ENCODE measurements at places on chromosomes 11 and 22. TPM values are rescaled to one million over a fixed set of nuclear protein-coding genes. Genes with fewer than 3 reads are reported as not detected.

The SNRPD3 gene
- polyA plus RNA-seq: 218 TPM

The IRAG1 gene
- 13.4 TPM for polyA plus RNA-seq

The SLC5A1 gene
- polyA plus RNA-seq: 0.52 TPM

The SYT8 gene
- polyA plus RNA-seq: 0.24 TPM

The MAJIN gene
- polyA plus RNA-seq: 1.3 TPM

The RNH1 gene
- 110 TPM for polyA plus RNA-seq

The RAB38 gene
- polyA plus RNA-seq: 21.9 TPM

DNA sequence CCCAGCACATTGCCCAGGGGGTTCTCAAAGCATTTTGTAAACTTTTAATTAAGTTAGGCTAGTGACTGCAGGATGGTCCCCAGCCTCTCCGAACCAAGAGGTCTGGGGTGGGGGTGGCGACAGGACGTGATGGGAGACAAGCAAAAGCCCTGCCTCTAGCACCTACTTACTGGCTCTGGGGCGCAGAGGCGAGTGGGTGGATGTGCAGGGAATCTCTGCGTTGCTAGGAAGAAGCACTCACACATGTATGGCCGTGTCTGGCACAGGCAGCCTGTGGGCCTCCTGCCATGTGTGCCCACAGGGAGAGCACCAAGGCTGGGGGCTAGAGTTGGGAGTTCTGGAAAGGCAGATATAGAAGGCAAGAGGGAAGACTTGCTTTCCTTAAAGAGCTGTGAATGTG, 6.3 kb downstream of the OPCML start:
- no peak for DNase-seq

DNA sequence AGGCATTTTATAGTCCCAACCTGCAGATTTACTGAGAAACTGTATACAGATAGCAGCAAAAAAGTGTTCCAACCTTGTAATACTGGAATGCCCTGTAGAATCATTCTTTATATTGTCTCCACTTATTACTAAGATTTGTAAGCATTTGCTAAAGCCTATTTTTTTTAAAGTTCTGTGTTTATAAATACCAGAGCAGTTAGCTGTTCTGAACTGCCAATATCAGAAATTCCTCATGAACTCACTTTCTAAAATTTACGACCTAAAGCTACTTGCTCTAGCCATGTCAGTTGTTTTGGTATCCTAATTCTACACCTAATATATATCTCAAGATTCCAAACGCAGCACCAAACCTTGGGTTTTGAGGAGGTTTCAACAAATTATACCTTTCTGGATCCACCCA, 103.2 kb downstream of the C11orf65 start:
- DNase-seq: no peak

- no peak for DNase-seq
These were observed 114.5 kb downstream of the KIRREL3 start for GRCh38 chr11:126886085-126886484.

DNA sequence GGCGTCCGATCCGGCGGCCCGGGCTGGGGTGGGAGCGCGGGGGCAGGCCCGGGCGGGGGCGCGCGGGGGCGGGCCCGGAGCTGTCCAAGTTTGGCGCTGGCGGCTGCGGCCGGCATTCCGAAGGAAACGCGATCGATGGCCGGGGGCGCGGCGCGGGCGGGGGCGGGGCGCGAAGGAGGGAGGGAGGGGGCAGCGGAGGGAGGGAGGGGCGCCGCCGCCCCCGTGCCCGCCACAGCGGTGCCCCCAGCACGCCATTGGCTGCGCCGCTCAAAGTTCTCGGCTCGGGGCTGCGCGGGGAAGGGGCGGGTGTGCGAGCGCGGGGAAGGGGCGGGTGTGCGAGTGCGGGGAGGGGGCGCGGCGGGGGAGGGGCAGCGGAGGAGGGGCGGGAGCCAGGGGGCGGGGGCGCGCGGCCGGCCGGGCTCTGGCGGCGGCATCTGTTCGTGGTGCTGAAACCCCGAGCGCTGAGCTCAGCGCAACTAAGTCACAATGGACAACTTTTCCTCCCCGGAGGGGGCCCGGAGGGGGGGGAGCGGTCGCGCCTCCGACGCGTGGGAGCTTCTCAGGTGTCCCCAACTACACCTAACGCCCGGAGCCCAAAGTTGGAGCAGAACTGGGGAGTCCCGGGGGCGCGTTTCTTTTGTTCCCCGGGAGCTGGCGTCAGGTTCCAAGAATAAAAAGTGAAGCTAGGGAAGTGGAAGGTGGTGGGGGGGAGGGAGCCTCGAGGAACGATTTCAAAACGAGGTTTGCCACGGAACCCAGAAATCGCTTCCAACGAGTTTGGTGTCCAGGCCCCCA, 2.2 kb downstream of the PHF21B start:
- DNase-seq: no peak

DNA sequence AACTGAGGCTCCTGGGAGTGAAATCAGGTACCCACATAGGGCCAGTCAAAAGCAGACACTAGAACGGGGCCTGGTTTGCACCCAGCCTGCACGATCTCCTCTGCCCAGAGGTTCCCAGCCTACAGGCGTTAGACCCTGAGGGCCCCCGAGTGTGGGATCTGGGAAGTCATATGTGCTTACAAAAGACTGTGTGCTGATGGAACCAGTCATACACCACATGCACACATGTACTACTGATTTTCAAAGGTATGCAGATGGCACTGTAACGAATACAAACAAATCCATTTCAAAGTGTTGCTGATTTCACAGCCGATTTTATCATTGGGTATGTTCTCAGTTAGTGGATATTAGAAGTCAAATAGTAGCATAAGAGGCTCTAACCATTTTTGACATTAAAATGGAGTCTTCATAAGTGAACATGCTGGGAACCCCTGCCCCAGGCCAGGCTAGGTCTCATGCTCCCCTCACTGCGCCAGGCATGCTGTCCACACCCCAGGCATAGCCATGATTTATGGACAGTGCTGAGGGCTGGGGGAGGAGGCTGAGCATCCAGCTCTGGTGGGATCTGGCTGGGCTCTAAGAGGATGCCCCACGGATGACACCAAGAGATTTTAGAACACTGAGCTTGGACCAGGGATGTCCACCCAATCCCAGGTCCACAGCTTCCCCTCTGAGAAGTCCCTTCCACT, 38.6 kb upstream of the LRRC32 start:
- DNase-seq: no peak

DNA sequence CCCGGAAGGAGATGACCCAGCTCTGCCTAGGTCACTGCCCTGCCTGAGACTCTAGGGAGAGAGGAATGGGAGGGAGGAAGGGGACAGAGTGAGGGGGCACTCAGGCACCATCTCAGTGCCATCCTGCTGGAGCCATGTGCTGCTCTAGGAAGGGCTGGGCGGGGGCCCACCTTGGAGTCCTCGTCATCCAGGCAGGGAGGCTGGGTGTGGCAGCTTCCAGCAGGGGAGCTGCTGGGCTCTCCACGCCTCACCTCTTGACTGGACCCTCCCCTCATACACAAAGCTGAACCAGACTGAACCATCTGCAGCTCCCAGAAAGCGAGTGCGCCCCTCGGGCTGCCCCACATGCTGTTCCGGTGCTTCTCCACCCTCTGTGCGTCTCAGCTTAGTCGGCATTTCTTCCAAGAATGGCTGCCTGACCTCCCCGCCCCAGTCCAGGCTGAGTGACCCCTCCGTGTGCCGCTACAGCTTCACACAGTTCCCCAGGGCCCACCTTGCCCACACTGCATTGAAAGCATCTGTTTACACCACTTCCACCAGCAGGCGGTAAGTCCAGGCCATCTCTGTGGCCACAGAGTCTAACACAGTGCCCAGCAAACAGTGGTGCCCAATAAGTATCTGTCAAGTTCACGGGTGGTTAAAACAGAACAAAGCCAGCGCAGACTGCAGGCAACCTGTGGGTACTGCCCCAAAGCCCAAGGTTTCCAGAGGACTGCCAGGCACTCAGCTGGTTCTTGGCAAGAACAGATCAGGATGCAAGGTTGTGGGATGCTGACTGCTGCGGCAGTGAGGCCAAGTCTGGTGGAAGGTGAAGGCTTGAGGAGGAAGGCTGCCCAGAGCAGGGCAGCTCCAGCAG, 9.4 kb upstream of the TRIM29 start:
- DNase-seq: no peak

DNA sequence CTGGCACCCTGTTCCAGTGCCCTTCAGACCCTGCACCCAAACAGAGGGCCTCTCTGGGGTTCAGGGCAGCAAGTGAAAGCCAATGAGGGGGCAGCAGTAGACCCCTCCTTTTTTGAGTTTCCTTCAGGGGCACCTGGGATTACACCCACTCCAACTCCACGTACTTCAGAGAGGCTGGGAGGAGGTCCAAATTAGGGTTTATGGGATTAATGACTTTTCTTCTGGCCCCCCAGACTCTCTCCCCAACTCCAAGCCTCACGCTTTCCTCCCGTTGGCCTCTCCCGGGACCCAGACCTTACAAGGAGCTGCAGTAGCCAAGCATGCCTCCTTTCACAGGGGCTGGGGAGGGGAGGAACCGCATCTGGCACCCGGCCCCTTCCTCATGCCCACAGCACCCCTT, 101.7 kb downstream of the NECTIN1 start:
- no peak for DNase-seq

GRCh38 chr11:77211594-77212251, 83.7 kb downstream of the MYO7A start:
- DNase-seq: no peak

DNA sequence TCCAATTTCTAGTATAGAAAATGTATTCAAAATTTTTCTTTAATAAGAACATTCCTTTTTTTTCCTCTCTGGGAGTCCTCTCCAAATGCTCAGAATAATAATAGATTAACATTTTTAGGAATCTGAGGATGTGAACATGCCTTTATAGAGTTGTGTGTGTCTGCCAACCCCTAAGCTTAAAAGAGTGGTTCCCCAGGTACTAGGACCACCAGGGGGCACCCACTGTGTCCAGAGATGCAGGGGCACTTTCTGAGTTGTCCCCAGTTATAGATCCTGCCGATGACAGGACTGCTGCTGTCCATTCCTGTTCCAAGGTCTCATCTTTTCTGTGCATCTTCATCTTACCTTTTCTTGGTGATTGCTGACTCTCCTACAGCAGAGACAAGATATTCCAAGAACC, 27.0 kb upstream of the MICAL2 start:
- no peak for DNase-seq

DNA sequence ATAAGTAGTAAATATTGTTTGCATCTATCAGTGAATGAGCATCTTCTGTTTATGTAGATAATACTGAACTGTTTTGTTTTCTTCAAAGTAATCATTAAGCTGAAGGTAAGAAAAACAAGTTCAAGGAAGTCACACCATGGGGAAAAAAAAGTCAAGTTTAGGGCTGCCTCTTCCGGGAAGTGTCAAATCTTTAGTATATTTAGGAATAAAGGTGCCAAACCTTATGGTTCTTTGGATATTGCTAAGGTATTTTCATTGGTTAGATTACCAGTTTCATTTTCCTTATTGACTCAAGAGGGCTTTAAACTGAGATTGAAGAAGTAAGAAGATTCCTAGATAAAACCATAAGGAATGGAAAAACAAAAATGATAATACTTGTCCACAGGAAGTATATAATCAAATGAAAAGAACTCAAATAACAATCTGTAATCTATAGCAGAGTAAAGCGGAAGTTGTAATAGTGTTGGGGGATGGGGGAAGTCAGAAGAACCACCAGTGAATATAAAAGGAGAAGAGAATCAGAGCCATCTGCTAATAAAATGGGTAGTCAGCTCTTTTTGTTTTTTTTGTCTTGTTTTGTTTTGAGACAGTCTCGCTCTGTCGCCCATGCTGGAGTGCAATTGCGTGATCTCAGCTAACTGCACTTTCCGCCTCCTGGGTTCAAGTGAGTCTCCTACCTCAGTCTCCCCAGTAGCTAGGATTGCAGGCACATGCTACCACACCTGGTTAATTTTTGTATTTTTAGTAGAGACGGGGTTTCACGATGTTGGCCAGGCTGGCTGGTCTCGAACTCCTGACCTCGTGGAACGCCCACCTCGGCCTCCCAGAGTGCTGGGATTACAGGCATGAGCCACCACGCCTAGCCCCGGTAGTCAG, 2.3 kb downstream of the ATM start:
- no peak for DNase-seq

DNA sequence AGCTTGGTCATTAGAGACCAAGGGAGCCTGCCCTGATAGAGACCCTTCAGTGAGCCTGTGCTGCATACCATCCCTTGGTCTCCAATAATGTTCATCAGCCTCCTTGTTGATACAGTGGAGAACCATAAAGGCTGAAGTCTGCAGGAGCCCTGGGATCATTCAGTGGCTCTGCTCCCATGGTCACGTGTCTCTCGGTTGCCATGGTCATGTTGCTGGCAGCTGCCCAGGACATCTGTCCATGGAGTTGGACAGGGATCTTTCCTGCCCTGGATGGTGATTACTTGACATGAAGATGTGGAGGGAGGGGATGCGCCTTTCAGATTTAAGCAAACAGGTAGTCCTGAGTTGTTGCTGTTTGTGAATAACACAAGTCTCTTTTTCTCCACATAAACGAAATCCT, 38.2 kb downstream of the CYB5R2 start:
- no peak for DNase-seq

- no peak for DNase-seq
These were observed 24.7 kb upstream of the NAP1L4 start for GRCh38 chr11:3016861-3017260.

DNA sequence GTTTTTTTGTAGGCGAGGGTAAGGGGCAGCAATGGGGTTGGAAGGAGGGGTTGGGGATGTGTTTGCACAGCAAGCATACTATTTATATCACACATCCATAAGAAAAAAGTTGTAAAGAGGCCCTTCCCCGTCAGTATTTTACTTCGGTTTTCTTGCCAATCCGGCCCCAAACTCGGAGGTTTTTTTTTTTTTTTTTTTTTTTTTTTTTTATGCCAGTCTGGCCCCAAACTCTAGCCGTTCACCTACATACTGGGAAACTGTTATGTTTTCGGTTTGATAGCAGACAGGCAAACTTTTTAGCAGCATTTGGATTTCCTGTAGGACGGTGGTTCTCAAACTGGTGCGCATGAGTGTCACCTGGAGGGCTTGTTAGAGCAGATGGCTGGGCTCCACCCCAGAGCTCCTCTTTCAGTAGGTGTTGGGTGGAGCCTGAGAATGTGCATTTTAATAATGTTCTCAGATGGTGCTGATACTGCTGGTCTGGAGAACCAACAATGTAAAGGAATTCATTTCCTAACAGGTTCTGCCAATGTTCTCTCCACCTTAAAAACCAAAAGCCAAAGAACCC, 76.5 kb upstream of the ZBED5 start:
- no peak for DNase-seq

- no peak for DNase-seq
These were observed 82.1 kb downstream of the PPP6R3 start for GRCh38 chr11:68542617-68543016.

GRCh38 chr11:116849486-116849885, 12.1 kb upstream of the APOA1 start:
- no peak for DNase-seq

- peak; percentile 12 for DNase-seq
These were observed 584.0 kb downstream of the KCNA4 start for GRCh38 chr11:29432719-29433325.

GRCh38 chr11:37504921-37505320, 906.9 kb upstream of the RAG2 start:
- no peak for DNase-seq
